GM23248 (cell line): ENCODE measurements at places on chromosomes 5 and 9.
A peak's percentile ranks its signal among the peaks of the same experiment; 100 is the strongest.

- no peak for DNase-seq
Measured at GRCh38 chr5:36669015-36669651, 62.7 kb downstream of the SLC1A3 start.

DNA sequence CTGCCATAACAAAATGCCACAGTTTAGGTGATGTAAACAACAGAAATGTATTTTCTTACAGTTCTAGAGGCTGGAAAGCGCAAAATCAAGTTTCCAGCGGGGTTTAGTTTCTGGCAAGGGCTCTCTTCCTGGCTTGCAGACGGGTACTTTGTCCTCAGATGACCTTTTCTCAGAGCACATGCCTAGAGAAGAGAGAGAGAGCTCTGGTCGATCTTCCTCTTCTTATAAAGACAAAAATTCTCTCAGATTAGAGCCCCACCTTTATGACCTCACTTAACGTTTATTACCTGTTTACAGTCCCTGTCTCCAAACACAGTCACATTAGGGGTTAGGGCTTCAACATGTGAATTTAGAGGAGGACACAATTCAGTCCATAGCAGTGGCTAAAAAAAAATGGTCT, 119.7 kb downstream of the CETN3 start:
- DNase-seq: no peak

GRCh38 chr5:7676455-7676854, 174.5 kb downstream of the CFAP90 start:
- no peak for DNase-seq

DNA sequence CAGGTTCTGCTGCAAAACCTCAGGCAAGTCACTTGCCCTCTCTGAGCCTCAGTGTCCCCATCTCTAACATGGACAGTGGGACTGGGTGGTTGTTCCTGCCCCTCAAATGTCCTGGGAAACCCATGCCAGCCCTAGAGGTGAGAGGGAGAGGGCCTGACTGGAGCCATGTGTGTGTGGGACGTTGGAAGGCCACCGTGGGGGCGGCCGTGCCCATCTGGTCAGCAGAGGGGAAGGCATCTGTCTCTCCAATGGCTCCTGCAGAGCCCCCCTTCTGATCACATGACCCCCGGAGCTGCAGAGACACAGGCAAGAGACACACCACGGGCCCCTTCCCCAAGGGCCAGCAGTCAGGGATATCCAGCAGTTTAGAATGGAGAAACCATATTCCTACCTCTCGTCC, 1.7 kb downstream of the DNM1 start:
- DNase-seq: no peak

GRCh38 chr5:108148715-108149139, 233.2 kb downstream of the FBXL17 start:
- peak; percentile 65 for DNase-seq

DNA sequence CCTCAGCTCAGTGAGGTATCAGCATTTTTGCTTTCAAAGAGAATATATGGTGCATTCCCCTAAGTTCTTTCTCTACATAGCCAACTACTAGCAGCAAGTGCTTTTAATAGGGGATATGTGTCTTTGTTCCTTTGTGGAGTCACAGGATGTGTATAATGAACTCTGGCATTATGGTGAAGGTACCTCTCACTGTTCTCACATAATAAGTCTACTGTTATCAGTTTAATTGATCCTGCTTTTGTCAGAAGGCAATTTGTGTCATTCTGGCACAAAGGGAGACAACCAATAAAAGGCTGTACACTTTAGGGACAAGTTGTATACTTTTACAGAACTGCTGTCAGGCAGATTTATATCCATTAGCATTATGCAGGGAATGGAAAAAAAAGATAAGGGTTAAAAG, 531.4 kb upstream of the RIOK2 start:
- no peak for DNase-seq

- no peak for DNase-seq
Measured at GRCh38 chr5:138699482-138699881, 53.7 kb upstream of the CTNNA1 start.

DNA sequence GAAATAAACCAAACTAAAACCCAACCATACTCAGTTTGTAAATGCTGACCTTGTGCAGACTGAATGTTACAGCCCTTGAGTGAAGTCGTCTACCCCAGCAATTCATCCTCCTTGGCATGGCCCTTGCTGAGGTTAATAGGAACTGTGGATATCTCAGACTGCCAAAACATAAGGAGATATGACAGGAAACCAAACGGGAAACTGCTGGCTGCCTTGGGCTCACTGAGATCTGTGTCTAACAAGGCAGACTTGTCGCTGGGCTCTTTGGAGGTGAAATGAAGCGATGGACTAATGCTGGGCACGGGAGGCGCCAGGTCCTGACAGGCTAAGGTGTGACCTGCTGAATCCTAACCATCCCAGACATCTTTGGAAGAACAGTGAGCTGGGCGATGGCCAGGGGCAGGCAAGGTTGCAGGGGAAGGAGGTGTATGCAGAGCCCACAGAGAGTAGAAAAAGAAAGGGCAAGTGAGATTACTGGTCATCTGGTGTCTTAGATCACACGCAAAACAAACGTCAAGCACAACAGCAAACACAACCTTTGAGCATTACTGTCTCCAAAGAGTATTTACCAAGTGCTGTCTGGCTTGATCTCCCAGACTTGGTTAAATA, 44.6 kb upstream of the ALDH1A1 start:
- DNase-seq: no peak

DNA sequence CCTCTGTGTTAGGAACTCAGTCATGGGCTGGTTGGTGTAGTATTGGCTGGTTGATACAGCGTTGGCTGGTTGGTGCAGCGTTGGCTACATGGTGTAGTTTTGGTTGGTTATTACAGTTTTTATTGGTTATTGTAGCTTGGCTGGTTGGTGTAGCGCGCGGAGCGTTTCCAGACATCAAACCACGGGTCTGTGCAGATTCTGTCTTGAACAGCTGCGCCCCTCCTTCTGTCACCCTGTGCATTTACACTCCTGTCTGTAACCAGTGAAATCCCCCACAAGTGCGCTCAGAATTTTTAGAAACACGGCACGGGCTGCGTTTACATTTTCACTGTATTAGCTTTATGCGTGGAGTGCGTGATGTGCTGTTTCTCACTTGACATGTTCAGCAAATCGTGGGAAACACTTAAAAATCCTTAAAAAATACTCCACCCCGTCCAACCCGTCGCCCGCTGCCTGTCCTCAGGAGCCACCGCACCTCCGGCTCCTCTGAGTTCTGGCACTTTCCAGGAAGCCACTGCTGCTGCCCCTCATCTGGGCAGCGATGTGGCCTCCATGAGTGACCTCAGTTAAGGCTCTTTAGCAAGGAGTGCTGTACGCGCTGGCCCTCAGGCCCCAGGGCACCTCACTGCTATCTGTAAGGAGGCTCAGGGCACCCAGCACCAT, 20.8 kb downstream of the NKD2 start:
- DNase-seq: no peak

DNA sequence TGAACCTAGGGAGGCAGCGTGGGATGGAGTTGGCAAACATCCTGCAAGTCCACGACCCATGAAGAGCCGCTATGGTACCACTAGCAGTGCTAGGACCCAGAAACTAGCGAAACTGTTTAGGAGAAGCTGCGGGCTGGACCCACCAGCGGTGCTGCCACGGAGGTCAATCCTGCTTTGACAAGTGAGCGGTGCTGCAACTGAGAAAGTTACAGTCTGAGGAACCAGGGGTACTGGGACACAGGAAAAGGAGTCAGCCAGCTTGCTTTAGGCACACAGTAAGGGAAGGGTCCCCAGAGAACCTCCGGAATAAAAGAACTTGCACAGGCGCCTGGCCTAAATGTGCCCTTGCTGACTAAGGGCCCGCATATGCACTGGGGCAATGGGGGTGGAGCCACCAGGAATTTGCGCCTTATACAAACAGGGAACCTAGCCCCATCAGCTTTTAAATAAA, 23.6 kb upstream of the ANXA2R start:
- peak; percentile 9 for DNase-seq

DNA sequence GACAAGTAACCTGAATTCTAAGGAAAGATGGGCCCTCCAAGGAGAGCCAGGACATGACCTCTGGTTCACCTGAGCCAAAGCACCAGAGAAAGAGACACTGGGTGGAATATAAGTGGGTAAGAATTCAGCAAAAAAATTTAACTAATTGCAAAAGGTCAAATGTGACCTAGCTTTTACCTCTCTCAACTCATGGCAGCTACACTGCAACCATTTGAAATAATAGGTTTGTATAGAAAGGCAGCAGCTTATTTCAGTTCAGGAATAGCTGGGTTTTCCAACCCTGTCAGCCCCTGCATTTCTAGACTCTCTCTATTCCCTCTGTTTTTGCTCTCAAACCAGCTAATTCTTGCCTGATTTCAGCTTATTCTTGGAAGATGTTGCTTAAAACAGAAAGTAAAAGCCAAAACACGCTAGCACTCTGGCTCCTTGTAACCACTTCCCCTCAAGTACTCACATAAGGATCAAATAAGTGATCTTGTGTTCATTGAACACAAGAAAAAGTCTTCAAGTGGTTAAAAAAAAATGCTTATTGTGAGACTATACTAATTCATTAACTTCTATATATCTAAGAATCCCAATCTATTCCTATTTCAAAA, 101.1 kb upstream of the NR4A3 start:
- peak; percentile 48 for DNase-seq

DNA sequence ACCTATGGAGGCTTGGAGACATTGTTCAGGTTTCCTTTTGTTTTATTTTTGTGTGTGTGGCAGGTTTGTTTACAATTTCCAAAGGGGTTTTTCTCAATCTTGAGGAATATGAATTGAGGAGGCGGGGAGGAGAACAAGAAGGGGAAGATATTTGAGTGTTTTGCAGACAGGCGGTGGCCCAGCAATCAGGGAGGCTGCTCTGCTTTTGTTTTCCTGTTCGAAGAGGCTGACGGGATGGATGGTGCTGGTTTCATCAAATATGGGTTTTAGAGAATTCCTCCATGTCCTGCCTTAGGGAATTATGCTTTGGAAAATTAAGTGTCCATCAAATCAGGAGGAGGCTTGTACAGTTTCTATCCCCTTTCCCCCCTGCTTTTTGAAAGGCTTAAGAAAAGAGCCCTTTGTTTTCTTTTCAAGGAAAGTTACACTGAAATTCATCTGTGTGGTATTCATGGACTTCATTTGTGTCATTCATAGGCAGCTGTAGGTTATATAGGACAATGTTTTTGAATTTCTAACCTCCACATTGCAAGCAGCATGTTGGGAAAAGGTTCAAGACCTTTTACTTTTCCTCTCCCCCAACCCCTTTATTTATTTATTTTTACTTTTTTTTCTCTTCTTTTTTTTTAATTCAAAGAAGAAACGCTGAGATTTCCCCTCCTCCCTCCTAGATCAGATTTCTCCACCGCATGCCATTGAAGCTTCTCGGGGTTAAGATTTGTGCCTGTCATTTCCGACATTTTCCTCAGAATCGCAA, 107.4 kb downstream of the ZNF462 start:
- no peak for DNase-seq

DNA sequence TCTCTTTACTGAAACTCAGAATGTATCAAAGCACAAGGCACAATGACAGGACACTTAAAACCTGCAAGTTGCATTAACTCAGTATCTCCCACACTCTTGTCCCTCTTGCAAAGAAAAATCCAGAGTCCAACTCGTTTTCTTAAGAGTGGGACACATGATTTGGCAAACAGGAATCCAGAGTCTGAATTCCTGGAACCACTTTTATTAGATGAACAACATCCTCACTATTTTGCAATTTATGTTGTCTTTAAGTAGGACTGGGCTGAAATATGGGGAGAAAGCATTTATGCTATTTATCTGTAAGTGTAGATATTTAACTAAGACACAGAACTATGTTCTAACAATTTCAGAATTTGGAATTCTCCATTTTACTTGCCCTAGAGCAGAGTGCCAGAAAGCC, 69.1 kb downstream of the ABCA1 start:
- peak; percentile 58 for DNase-seq

GRCh38 chr5:96692441-96692840, 30.3 kb downstream of the CAST start:
- peak; percentile 74 for DNase-seq

GRCh38 chr5:154816891-154817492, 33.4 kb downstream of the FAXDC2 start:
- no peak for DNase-seq

DNA sequence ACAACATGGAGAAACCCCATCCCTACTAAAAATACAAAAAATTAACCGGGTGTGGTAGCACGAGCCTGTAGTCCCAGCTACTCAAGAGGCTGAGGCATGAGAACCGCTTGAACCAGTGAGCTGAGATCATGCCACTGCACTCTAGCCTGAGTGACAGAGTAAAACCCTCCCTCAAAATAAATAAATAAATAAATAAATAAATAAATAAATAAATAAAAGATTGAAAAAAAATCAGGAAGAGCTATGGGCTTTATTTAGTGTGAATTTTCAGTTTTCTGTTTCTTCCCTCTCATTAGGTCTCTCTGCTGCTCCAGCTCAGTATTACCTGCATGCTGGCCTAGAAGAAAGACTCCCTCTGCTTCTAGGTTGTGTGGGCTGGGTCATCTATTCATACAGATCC, 47.8 kb upstream of the TRMT10B start:
- DNase-seq: no peak

- DNase-seq: no peak
Measured at GRCh38 chr9:122397749-122398148, 26.9 kb downstream of the PTGS1 start.

- DNase-seq: peak; percentile 93
Measured at GRCh38 chr9:86126998-86127972, 27.9 kb upstream of the GOLM1 start.

- DNase-seq: peak; percentile 22
Measured at GRCh38 chr5:124923131-124923530, 176.7 kb upstream of the ZNF608 start.

DNA sequence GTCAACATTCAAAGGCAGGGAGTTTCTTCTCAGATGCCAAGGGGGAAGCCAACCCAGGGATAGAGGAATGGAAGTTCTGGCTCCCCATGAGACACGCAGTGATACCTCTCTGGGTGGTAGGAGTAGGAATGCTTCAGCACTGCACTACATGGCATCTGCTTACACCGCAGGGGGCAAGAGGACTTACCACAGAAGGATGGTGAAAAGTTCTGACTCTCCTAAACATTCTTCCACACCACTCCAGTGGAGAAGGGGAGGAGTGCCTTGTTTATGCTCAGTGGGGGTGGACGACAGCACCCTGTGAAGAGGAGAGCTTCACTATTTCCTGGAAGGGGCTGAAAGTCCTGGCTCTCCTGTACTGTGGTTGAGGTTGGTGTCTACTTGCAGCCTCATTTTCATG, 1011.3 kb upstream of the WWC1 start:
- DNase-seq: no peak

- peak; percentile 54 for DNase-seq
Measured at GRCh38 chr5:15463231-15463980, 36.6 kb upstream of the FBXL7 start.
